Ovary (tissue), 10 donors: ENCODE measurements at places on chromosomes 13 and 19. TPM values are rescaled to one million over a fixed set of nuclear protein-coding genes. Genes with fewer than 3 reads are reported as not detected.

The PRSS57 gene
- 0.07 TPM for polyA plus RNA-seq

DNA sequence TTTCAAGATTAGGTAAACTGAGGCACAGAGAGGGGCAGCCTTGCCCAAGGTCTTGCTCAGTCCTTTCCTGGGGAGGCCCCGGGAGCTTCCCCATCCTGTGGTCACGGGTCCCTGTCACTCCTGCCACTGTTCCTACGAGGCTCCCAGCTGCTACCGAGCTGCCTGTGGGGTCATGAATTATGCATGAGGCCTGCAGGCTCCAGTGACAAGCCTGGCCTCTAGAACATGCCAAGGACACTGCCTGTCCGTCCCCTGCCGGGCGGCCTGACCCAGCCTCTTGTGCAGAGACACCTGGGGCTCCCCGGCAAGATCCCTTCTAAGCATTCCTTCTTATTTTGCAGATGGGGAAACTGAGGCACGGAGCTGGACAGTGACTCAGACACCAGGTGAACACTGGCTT is 2.7 kb downstream of the FCHO1 start:
- DNase-seq: no peak

- no peak for DNase-seq
Measured at GRCh38 chr13:54742984-54743383, 1714.4 kb downstream of the OLFM4 start.

The ZNF134 gene
- polyA plus RNA-seq: 9.2 TPM

- DNase-seq: no peak
Measured at GRCh38 chr19:35272122-35272719, 3.5 kb downstream of the USF2 start.

DNA sequence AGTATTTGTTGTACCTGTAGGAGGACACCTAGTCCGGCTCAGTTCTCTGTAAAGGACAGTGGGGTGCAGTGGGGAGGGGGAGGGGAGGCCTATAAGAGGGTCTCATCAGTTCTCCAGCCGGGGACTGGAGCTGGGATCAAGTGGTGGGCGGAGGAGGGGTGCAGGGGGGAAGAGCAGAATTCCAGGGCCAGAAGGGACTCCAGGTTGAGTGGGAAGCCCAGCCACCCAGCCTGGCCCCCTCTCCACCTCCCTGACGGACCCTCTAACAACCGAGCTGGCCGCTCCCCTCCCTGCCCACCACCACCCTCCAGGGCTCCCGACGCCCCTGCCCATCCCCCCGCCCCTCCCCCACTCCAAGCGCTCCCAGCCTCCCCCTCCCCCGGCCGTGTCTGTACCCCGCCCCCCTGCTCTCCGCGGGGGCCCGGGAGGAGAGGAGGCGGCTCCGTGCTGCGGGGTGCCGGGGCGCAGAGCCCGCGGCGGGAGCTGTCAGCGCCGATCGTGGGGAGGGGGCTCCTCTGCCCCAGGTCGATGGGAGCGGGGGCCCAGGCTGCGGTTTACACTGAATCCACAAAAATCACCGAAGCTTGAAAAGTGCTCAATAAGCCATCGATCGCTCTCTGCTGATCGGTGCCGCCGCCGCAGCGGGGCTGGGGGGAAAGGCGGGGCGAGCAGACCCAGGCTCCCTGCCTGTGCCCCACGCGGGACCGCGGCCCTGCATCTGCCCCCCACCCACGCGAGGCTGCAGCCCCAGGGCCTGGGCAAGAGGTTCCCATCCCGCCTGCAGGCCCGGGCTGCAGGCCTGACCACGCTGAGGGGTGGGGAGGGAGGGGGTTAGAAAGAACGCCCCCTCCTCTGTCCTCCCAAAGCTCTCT is 34.6 kb upstream of the ONECUT3 start:
- DNase-seq: no peak

GRCh38 chr19:10096615-10096963 is 5.9 kb downstream of the ANGPTL6 start:
- no peak for DNase-seq
